ENCODE measurements at places on chromosomes 3 and 15.

DNA sequence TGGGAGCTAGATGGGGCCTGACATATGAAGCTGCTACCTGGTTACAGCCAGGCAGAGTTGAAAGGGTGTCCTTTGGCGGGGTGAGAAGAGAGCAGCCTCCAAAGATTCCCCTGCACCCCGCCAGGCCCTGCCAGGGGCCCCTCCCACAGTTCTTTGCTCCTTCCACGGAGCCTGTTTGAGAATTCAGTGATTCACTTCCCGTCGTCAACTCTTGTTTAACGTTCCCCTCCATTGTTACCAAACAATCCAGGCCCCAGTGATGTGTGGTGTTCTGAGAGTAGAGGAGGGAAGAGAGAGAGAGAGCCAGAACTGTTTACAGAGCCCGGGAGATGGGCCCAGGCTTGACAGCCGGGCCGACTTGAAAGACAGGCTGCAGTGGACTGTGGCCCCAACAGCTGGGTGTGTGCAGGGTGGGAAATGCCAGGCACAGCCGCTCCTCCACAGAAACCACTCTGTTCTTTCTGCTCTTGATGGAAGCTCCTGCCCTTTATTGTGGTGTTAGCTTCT is 81.5 kb downstream of the SMAD3 start:
- DNase-seq: peak; percentile 56

- DNase-seq: no peak
Measured at GRCh38 chr15:39934397-39935071, 619 bp downstream of the EIF2AK4 start.

DNA sequence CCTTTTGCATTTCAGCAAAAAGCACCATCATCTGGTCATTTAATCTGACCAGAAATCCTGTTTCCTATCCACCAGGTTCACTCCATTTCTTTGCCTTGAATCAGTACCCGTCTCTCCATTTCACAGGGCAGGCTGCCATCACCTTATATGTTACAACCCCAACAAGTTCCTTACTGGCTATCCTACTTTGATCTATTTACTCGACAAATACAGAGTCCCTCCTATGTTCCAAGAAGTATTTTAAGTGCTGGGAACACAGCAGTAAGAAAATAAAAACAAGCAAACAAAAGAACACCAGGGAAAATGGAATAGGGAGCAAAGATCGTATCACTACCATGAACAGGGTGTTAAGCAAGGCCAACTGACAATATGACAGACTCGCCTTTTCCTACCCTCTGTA is 295.2 kb upstream of the WNT5A start:
- no peak for DNase-seq

GRCh38 chr3:116445311-116445841 is at the start of gene LSAMP:
TSS of gene LSAMP (minus strand) at chr3:116445487.
- no peak for DNase-seq

GRCh38 chr15:83983634-83984458 is 251.7 kb upstream of the GOLGA6L4 start:
- no peak for DNase-seq

DNA sequence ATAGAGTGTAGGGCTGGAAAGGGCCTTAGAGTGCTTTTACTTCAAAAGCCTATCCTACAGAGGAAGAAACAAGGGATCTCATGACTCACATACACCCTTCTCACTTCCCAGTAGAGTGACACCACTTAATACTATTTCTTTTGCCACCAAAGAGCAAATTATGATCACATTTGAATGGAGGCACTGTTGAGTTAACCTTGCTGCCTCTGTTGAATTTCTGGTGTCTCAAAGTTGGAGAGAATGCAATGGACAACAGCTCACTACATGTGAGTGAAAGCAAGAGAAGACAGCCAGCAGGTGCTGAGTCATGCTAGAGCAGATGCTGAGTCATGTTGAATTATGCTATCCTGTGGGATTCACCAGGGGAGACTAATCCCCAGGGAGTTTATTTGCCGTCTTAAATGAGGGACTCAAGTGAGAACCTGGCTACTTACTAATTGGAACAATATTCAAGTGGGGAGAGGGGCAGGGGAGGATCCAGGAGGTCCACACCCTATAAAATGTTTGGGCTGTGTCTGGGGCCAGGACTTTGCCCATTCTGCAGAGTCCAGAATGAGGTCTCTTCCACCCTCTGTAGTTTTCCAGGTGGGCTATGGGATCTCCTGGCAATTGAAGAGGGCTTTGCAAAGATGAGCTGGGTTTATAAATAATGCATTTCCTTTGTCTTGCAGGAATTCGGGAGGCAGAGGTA is 35.8 kb downstream of the ST8SIA2 start:
- DNase-seq: no peak

DNA sequence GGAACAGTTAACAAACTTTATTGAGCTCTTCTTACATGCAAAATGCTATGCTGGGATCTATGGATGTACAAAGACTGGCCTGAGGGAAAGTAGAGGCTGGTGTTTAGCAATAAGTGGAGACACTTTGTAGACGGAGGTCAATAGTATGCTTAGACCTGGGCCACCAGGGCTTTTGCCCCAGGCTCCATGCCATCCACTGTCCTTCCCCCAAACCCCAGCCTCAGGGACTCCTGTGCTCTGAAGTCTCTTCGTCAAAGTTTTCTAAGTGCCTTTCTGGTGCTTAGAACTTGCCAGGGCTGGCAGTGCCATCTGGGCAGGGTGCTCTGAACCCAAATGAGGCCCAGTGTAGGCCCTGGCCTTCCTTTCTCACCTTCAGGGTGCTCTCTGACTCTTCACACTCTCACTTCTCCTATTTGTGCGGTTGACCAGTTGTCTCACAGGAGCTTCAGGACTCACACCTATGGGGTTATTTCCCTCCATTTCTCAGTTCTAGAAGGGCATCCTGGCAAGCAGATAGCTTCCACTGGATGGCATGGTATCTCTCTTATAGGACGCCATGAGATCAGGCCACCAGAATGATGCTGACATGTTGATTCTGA is 21.8 kb upstream of the KCNAB1 start:
- DNase-seq: no peak

DNA sequence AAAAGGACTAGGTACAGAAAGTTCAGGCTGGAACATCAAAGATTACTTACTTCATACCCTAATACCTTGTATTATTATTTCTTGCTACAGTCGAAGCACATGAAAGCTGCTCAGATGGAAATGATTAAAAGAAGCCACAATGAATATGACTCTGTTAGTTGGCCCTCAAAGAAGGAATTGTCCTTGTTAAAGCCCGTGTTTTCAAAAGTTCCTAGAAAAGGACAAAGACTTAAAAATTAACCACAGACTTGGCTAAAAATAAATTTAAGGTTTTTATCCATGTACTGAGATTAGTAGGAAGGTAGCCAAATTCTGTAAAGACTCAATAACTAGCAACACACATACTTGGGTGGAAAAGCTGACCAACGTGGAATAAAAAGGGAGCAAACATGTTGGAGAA is 251.0 kb upstream of the RARB start:
- DNase-seq: no peak

- DNase-seq: no peak
Measured at GRCh38 chr3:50173685-50174516, 17.5 kb upstream of the GNAT1 start.

DNA sequence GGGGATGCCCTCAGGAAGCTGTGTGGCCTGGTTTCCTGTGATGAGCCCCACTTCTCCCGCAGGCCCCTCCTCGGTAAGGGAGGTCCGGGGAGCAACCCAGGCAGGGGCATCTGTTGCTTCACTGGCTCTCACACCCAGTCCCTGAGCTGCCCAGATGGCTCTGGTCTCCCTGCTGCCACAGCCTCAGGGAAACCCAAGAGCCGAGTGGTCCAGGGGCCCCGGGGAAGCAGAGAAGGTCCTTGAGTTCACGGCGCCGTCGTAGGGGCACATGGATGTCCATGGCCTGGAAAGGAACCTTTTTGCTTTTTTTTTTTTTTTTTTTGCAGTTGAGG is 13.3 kb upstream of the LRRC15 start:
- DNase-seq: no peak

GRCh38 chr15:39468828-39469227 is 112.1 kb upstream of the THBS1 start:
- no peak for DNase-seq

GRCh38 chr15:33808720-33809457 is 159.4 kb upstream of the CHRM5 start:
- DNase-seq: no peak

DNA sequence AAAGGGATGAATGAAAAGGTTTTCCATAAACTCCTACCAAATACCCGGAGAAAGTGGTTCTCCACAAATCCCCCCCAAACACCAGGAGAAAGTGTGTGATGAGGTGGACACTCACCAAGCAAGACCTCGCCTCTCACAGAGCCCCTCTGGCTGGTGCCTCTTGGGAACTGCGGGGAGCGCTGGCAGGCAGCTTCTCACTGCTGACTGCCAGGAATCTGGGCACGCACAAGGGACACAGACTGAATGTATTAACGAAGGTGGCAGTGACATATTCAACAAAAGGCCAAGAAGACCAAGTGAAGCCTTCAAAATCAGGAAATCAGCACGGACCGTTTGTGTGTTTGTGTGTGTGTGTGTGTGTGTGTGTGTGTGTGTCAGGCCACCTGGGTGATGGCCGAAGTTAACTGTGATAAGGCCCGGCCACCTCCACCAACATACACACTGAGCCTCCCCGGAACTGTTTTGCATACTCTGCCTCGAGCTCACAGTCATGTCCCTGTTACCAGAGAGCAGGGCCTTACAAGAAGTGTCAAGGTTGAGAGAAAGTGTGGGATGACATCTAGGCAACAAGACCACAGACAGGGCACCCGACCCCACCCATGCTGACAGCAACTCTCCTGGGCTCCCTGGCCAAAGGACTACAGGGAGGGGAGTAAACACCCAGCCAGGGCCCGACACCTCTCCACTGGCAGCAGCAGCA is 18.0 kb downstream of the ATP10A start:
- peak; percentile 42 for DNase-seq

DNA sequence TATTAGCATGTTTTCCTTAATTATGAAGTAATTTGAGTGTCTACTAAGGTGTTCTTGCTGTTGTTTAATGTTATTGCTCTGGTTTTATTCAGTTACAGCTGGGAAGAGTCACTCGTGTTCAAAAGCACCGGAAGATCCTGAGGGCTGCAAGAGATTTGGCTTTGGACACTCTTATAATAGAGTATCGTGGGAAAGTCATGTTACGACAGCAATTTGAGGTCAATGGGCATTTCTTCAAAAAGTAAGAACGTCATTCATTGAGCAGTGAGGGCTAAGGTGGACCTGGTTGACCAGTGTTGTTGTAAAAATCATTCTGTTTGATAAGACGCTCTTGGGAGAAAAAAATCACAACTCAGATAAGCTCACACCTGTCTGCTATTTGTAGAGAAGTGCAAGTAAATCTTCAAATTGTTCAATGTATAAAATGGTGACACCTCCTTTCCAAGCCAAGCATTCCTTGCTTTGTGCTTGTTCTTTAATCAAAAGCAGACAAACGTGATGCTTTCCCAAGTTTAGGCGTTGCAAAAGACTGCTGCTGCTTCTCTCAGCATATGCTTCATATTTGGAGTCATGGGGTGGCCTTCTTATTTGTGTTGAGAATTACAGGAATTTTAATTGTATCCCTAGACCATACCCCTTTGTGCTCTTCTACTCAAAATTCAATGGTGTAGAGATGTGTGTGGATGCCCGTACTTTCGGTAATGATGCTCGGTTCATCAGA is 44.2 kb downstream of the SETD5 start:
- no peak for DNase-seq

GRCh38 chr3:105444725-105445124 is 78.0 kb downstream of the ALCAM start:
- no peak for DNase-seq

DNA sequence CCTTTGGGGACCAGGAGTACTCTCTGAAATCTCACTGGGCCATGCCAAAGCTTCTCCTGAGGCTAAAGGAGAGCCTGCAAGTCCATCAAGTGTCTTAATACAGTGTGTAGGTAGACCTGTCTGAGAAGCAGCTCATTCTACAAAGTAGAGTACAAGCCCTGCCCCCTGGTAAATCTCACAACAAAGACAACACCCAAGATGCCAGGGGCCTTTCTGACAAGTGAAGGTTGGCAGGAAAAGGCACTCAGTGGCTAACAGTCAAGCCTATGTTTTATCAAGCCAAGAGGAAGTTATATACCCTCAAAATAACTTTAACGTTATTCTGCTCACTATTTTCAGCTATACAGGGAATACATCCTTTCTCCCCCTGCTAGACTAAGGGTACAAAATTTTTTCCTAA is 58.3 kb downstream of the NMNAT3 start:
- DNase-seq: no peak

DNA sequence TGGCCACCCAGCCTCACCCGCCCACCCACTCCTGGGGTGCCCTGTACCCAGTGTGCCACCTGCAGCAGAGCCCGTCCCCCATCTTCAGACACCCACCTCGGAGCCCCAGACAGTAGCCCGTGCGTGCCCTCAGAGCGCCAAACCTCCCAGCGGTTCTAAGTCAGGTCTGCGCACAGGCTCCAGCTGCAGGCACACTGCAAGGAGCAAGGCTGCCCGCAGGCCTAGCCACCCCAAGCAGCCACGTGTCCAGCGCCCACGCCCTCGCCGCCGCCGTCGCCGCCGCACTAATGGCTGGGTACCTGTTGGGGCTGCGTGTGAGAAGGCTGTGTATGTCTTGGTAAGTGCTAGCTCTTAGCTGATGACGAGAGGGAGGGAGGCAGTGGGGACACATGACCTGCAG is 8.8 kb upstream of the CHST14 start:
- no peak for DNase-seq

DNA sequence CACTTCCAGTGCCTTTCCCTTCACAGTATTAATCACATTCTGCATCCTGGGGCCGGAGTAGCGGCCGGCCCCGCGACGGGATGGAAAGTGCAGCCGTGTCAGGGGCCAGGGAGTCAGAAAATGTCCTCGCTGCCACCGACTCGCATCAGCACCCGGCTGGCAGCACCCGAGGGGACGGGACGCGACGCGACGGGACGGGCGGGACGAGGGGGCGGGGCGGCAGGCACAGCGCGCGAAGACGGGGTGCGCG is 353 bp downstream of the ATG3 start:
- no peak for DNase-seq

DNA sequence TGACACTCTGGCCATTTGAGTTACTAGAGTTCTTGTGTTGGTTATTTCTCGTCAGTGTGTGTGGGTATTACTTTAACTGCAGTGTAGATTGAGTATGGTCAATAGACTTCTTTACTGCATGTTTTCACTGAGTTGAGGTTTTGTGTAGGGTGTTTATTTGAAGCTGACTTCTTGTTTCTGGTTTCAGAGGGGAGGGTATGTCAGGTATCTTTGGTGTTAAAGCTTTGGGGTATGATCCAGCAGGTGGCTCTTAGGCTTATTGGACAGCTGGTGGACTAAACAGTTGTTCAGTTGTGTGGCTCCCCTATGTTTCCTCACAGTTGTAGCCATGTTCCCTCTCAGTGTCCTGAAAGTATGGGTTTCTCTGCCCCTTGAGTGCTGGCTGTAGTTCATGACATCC is 72.0 kb downstream of the AKAP13 start:
- DNase-seq: no peak

DNA sequence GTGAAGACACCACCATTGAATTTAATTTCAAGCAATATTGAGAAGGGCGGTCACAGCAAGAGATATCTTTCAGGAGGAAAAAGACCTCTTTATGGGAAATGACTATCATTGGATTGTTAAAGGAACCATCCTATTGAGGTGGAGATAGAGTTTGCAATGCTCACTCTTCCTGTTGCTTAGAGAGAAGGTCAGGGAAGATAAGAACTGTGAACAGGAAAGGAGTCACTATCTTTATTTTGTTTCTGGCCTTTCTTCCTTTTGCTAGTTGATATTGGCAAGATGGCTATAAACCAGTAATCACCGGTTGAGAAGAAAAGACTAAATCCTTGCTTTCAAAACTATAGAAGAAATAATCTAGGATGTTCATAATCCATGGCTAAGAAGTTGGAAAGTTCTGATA is 112.1 kb upstream of the TMEM108 start:
- DNase-seq: no peak

Measured in activated T-cell treated with anti-CD3 and anti-CD28 coated beads, Interleukin-2, amount 50 U/mL, for 48 hours (primary cell).